ENCODE measurements at places on chromosomes 1 and 21. TPM values are rescaled to one million over a fixed set of nuclear protein-coding genes. Genes with fewer than 3 reads are reported as not detected.

Gene TMEM51
- 22.5 TPM for total RNA-seq

Gene ETV3L
- not detected for total RNA-seq

Gene PLEKHA6
- total RNA-seq = 11.1 TPM

Gene ANGEL2
- total RNA-seq = 16.0 TPM

Gene FCRL6
- total RNA-seq = not detected

Gene CCDC185
- 0.24 TPM for total RNA-seq

Gene TEX38
- not detected for total RNA-seq

Gene RHOU
- 2.1 TPM for total RNA-seq

Gene SLC9C2
- 0.12 TPM for total RNA-seq

Gene SGIP1
- 1.4 TPM for total RNA-seq

Gene S100A9
- total RNA-seq = 34,355 TPM

Gene L1TD1
- not detected for total RNA-seq

Gene TMEM240
- not detected for total RNA-seq
